Kidney (tissue), 22 donors: ENCODE measurements at places on chromosomes 1 and 21. TPM values are rescaled to one million over a fixed set of nuclear protein-coding genes. Genes with fewer than 3 reads are reported as not detected.

PRDX1 gene
- total RNA-seq, result 452 TPM

VPS72 gene
- total RNA-seq, result 52.6 TPM

MTX1 gene
- 38.8 TPM for total RNA-seq

NFIA gene
- 87.5 TPM for total RNA-seq

PARS2 gene
- total RNA-seq, result 7.1 TPM

TSSK3 gene
- 4.3 TPM for total RNA-seq

AKIRIN1 gene
- total RNA-seq, result 56.9 TPM

OR2M3 gene
- total RNA-seq, result not detected

BTBD8 gene
- total RNA-seq, result 5.8 TPM

PLCH2 gene
- 8.7 TPM for total RNA-seq

NTNG1 gene
- 2.8 TPM for total RNA-seq

KRTAP12-2 gene
- total RNA-seq, result not detected

TRPM2 gene
- 11.5 TPM for total RNA-seq

HSPA6 gene
- 5.5 TPM for total RNA-seq

FMO1 gene
- 16.5 TPM for total RNA-seq

UBE2U gene
- not detected for total RNA-seq

NR1I3 gene
- not detected for total RNA-seq

C1QA gene
- total RNA-seq, result 238 TPM

OR6N1 gene
- not detected for total RNA-seq

CSF3R gene
- total RNA-seq, result 13.3 TPM

MYBPH gene
- not detected for total RNA-seq

SAMD13 gene
- total RNA-seq, result 4.5 TPM

L1TD1 gene
- 0.16 TPM for total RNA-seq

TPRG1L gene
- 37.1 TPM for total RNA-seq

S100A7A gene
- not detected for total RNA-seq

EFNA1 gene
- 133 TPM for total RNA-seq

AMY1C gene
- not detected for total RNA-seq

FMO5 gene
- 9.5 TPM for total RNA-seq

ALX3 gene
- total RNA-seq, result not detected

NEGR1 gene
- total RNA-seq, result 10.2 TPM

KLHL20 gene
- 23.5 TPM for total RNA-seq

ANKRD34A gene
- total RNA-seq, result 0.76 TPM

AQP10 gene
- total RNA-seq, result not detected

KCND3 gene
- 12.6 TPM for total RNA-seq

ILDR2 gene
- total RNA-seq, result 5.9 TPM

FAM151A gene
- not detected for total RNA-seq

HRNR gene
- total RNA-seq, result not detected

KRTAP19-8 gene
- total RNA-seq, result not detected

CD34 gene
- total RNA-seq, result 50.9 TPM

ITPKB gene
- total RNA-seq, result 39.3 TPM

U2AF1 gene
- total RNA-seq, result 15.7 TPM

CLEC20A gene
- total RNA-seq, result 0.47 TPM

HS2ST1 gene
- total RNA-seq, result 27.1 TPM

TSPAN2 gene
- total RNA-seq, result 9.9 TPM

SPRR5 gene
- total RNA-seq, result not detected

CCDC27 gene
- not detected for total RNA-seq

ATP1B1 gene
- 686 TPM for total RNA-seq

CFAP74 gene
- total RNA-seq, result not detected

OR6K3 gene
- not detected for total RNA-seq

AJAP1 gene
- total RNA-seq, result 5.5 TPM

PPM1J gene
- total RNA-seq, result 2.0 TPM

FAM3B gene
- 19.4 TPM for total RNA-seq
